NCI-H2029 (cell line): ENCODE measurements at places on chromosomes 12 and 14.

DNA sequence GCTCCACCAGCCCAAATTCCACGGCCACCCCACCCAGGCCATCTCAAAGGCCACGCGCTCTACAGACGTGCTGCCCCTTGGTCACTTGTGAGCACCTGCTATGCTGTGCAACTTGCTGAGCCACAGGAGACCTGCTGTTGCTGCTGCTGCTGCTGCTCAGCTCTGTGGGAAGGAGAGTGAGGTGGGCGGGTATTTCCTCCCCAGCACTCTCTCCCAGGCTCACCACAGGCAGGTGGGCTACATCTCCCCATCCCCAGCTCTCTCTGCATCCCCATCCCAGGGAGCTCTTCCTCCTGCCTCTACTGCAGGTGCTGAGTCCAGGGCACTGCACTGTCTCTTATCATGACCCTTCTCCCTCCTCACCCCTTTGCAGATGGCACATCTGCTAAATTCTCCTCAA, 306.9 kb downstream of the BCL11B start:
- DNase-seq, result no peak

- DNase-seq, result no peak
Measured at GRCh38 chr14:89792489-89793366, 161.8 kb downstream of the EFCAB11 start.

DNA sequence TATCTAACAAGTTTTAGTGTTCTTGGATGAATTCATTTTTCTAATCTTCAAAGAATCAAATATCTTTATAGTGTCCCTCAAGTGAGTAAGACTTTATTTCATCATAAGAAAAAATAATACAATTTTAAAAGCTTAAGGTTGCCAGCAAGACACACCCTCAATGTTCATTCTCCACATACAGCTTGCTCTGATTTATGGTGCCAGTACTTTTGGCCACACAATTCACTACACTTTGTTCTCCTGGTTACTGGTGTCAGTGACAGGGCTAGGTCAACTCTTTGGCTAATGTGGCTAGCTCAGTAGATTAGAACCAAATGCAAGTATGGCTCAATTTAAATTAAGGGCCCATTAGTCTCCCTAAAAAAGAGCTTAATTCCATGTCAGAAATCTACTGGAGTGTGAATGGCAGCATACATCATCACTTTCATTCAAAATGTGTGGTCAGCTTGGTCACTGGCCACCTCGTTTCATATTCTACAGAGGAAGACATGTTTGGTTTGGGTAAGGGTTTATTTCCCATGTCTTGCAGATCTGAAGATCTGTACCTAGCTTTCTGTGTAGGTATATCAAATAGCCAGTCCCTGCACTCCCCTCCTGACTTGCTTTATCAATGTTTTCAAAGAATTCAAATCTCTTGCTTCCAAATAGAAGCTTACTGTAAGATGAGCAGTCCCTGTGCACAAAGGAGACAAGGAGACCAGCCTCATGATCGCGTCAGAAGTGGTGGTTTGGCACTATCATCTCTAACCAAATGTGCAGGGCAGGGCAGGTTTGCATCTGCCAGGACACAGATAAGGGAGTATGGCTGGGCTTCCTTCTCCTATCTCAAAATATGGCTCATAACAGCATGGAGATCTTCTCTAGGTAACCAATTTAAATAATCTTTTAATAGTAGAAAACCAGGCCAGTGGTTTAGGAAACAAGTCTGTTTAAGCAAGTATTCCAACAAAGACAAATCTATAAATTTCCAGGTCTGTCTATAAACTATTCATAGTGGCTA, 31.3 kb downstream of the HECTD4 start:
- peak; percentile 55 for DNase-seq

GRCh38 chr12:132498931-132499330, 9.0 kb downstream of the FBRSL1 start:
- no peak for DNase-seq

DNA sequence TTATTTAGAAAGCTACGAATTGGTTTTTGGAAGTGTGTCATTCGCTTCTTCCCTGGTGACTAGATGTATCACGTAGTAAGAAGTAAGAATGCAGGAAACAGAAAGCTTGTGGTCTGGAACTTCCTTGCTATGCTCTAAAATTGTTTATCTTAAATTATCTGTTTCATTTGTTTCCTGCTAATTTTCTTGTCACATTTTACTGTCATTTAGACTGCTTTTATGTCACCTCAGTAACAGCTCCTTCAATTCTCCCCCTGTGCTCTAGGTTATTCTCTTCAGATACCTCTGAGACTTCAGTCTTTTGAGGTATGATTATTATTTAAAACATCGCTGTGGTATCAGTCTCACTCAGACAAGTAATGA, 699 bp upstream of the CD69 start:
- no peak for DNase-seq

DNA sequence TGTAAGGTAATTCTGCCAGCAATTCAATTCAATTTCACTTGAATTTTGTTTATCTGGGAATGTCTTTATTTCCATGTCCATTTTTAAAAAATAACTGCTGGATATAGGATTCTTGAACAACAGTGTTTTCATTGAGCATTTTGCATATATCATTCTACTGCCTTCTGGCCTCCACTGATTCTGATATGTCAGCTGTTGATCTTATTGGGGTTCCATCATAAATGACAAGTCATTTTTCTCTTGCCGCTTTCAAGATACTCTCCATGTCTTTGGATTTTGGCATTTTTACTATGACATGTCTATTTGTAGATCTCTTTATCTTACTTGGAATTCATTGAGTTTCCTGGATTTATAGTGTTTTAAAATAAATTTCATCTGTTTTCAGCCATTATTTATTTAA, 180.5 kb upstream of the LMNTD1 start:
- DNase-seq, result no peak

GRCh38 chr14:32996343-32996742, 57.7 kb downstream of the NPAS3 start:
- DNase-seq, result no peak

DNA sequence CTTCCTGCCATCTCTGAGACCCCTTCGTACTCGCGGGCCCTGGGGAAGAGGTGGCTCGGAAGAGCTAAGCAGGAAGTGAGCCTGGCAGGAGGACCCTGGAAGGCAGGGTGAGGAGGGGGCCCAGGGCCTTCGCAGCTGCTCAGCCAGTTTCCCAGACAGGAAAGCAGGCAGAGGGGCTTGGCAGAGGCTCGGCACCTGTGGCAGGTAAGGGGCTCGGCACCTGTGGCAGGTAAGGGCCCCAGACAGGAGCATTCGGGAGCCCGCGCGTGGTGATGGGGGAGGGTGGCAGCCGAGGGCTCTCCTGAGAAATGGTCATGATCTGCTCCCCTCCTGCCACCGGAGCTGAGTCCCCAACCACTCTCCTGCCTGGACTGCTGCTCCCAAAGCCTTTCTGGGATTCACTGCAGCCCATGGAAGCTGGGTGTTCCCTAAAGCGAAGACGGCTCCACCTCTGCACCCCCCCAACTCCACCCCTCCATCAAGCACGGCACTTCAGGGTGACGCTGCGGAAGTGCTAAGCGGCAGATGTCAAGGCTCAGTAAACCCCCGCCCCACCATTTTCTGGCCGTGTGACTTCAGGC, 63.2 kb downstream of the PRIMA1 start:
- DNase-seq, result no peak

DNA sequence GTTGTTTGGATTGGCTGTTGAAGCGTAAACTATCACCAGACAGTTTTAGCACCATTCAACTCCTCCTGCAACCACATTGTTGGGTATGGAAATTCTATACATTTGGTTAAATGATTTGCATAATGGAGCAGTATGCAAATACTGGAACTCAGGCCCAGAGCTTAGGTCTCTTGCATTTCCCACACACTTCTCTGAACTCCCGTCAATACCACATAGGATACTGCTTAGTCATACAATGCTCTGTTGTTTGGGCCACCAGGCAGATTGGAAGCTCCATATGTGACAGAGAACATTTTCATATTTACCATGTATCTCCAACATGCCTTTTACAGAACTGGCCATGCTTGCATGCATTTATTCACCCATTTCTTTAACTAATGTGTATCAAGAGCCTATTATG, 78.0 kb downstream of the IFNG start:
- DNase-seq, result no peak

DNA sequence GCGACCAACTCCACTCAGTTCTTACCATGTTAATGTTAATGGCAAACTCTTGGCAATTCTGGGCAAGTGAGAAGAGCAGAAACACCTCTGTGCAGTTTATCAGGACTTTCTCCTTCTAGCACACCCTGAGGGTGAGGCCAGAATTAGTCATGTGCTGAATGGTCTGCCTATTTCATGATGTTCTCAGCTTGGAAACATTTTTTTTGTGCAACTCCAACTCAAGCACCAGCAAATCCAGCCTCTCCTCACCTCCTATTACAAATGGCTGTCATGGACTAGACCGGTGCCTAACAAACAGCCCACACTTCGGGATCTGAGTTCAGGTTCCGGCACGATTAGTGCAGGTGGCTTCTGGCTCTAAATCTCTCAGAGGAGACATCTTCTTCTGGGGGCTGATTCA, 246.0 kb downstream of the ZFP36L1 start:
- no peak for DNase-seq

- no peak for DNase-seq
Measured at GRCh38 chr14:94540031-94540794, 21.0 kb upstream of the SERPINA4 start.

DNA sequence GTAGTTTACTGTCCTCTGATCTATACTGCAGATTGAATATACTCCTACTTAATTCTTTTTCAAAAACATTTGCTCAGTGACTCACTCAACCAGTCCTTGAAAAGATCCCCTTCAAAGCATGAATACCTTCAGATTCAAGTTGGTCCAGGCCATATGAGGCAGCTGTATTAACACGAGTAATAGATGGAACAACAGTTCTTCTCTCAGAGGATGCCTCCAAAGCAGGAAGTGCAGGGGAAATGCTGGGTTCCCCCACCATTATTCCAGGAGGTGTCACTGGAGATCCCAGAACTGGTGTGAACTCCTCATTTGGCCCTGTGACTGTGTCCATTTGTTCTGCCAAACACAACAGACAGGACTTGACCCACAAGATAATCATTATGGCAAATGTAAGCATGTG, 20.6 kb downstream of the ARMH4 start:
- no peak for DNase-seq

DNA sequence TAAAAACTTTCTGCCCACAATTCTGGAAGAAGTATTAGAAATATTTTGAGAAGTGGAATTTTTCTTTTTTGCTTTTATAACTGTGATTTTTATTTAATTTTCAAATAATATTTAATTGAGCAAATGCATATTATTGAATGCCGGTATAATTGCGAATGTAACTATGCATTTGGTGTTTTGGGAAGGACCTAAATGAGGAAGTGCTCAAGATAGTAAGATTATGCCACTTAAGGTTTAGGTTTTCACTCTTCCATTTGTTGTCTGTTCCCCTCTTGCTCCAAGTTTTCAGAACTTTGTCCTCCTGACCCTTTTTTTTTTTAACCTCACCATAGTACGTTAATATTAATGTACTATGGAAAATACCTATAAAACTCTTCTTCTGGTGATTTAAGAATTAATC, 85.8 kb downstream of the KIAA0586 start:
- DNase-seq, result no peak

- DNase-seq, result no peak
Measured at GRCh38 chr14:100981809-100982208, 78.3 kb upstream of the RTL1 start.

DNA sequence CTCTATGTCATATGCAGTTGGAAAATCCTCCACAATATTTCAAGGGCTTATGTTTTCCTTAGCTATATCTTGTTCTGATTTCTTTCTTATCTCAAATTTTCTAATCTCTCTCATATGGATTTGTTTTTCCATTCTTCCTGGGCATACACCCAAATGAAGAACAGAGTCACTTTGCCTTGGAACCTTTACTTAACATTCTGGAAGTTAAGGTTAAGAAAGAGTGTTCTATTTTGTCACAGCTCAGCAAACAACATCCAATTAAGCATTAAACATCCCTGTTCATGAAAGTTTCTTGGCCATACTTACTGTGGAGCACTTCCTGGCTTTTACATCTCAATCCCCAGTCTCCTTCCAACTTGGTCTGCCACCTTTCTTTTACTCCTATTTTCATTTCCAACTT, 5.3 kb downstream of the NAV3 start:
- DNase-seq, result no peak

GRCh38 chr14:37545174-37545573, 49.9 kb downstream of the FOXA1 start:
- no peak for DNase-seq

GRCh38 chr12:24947541-24948419, 1.1 kb downstream of the BCAT1 start:
- no peak for DNase-seq

DNA sequence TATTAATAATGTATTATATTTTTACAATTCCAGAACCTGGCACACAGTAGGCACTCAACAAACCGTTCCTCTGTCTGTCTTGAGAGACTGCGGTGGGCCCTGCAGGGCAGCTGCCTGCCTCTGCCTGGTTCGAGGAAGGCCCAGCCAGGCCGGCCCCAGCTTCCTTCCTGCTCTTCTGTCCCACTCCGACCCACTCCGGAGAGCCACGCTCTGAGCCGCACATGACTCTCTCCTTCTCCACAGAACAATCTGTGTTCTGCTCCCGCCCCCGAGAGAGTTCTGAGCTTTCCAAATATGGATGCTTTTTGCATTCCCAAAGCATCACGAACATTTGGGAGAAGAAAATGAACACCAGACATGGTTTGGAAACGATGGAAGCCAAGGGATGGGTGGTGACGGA, 57.3 kb downstream of the TTC7B start:
- no peak for DNase-seq

- no peak for DNase-seq
Measured at GRCh38 chr12:45613296-45613695, 116.2 kb upstream of the ARID2 start.

- no peak for DNase-seq
Measured at GRCh38 chr12:7054925-7055324, 5.6 kb upstream of the C1S start.

DNA sequence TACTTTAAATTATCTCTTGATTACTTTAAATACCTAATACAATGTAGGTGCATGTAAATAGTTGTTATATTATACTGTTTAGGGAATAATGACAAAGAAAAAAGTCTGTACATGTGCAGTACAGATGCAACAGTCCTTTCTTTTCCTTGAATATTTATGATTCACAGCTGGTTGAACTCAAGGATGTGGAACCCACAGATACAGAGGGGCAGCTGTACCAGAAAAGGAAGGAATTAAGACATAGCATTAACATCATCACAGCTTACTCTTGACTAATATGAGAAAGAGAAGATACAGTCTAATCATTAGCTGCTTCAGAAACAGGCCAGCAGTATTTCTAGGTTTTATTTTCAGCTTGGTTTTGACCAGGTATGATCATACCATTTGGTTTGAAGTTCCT, 34.7 kb upstream of the AP4S1 start:
- no peak for DNase-seq

DNA sequence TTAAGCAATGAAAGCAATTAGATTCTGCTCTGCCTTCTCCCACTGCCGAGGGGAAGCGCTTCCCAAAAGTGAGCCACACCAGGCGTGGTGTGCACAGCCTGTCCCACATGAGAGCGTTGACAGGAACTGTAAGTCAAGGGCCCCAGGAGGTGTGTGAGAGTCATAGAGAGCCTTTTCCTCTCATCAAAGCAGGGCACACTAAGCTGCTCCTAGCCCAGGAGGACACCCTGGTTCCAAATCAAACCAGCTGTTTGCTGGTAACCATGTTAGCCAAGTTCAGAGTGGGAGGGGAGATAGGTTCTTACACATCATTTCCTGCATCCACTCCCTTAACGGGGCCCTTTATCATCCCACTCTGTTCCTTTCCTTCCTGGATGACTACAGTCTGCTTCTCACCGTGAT, 98.3 kb downstream of the SPTSSA start:
- no peak for DNase-seq

- no peak for DNase-seq
Measured at GRCh38 chr12:68001486-68002466, 12.5 kb downstream of the IFNG-AS1 start.

GRCh38 chr14:73829526-73830431, 21.9 kb upstream of the PTGR2 start:
- DNase-seq, result no peak
